ENCODE measurements at places on chromosomes 1 and 21. TPM values are rescaled to one million over a fixed set of nuclear protein-coding genes. Genes with fewer than 3 reads are reported as not detected.

The UTS2 gene
- total RNA-seq, result not detected

The CCDC27 gene
- not detected for total RNA-seq

The HSD3B2 gene
- total RNA-seq, result not detected

The AQP10 gene
- total RNA-seq, result not detected

The ZNF326 gene
- 27.3 TPM for total RNA-seq

- H3K4me3 ChIP-seq, result no peak overlapping the region
- H3K4me1 ChIP-seq, result peaks cover 1% of the 10 kb centered on the region
- no peaks in the 10 kb centered on the region for H3K36me3 ChIP-seq
These were observed 112.2 kb upstream of the GJB5 start for GRCh38 chr1:34642679-34643078.

DNA sequence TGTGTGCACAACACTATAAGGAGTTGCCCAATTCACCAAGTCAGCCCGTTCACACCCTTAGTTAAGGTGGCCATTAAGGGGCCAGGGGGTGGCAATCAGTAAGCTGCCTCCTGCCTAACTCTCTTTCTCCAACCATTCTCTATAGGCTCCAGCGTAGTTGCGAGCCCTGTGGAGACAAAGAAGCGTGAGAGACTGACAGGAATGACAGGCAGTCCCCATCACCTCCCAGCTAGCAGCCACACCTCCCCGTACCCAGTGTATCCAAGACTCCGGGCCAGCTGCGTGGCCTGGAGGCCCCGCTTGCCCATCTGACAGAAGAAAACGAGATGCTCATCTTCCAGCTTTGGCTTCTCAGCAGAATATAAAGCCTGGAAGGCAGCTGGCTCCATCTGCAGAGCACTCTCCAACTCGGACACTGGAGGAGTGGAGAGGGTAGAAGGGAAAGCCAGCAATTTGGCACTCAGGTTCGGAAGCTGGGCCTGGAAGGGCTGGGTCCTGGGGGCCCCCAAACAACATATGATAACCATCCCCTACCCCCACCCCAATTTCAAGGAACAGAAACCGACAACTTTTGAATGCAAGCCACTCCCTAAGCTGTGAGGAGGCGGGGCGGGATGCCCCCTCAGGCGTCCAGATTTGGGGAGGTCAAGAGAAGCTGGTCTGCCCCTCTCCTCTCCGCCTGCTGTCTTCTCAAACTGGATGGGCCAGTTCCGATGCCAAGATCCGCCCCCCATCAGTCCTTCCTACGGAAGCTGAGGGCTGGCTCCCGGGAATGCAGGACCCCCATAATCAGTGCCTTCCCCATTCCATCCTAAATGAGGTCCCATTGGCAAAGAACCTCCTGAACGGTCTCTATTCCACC, 872 bp downstream of the TSTD1 start:
- no peaks in the 10 kb centered on the region for H3K27me3 ChIP-seq
- H3K4me3 ChIP-seq, result peak overlapping the region; percentile 89
- DNase-seq, result no peak
- H3K4me1 ChIP-seq, result peaks cover 67% of the 10 kb centered on the region

DNA sequence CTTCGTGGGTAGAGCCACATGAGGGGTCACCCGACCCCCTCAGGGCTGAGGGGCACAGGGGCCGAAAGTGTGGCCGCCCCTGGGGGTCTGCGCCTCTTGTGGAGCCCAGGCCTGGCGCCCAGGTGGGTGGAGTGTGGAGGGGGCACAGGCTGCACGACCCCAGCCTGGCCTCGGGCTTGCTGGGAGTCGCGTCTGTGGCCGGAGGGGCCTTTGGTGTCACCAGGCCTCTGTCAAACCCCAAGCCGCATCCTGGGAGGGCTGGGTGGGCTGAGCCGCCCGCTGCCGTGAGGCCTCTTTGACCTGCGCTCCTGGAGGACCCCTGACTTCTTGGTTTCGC, 60.7 kb downstream of the FAAP20 start:
- H3K27me3 ChIP-seq, result no peaks in the 10 kb centered on the region
- peak overlapping the region; percentile 82 for H3K4me3 ChIP-seq
- peak overlapping the region; percentile 83 for H3K27ac ChIP-seq
- DNase-seq, result no peak

GRCh38 chr1:228394571-228395394, 11.9 kb downstream of the TRIM11 start:
- H3K36me3 ChIP-seq, result peaks cover 1% of the 10 kb centered on the region
- H3K27ac ChIP-seq, result no peak overlapping the region
- H3K27me3 ChIP-seq, result no peaks in the 10 kb centered on the region
- no peak for DNase-seq

DNA sequence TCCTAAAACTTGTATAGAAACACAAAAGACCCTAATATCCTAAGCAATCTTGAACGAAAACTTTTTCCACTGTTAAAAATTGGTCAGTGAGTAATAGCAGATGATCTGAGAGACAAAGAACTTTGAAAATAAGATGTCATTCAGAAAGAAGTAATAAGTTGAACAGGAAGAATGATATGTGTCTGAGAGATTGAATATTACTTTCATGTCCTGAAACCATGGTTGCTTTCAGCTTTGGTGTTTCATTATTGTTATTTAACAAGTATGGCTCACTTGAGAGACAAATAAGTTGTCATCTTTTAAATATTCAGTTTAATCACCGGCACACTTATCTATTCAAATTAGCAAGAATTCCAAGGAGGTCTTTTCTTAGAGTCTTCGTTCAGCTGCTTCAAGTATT, 11.4 kb downstream of the PRKACB start:
- H3K36me3 ChIP-seq, result peaks cover 32% of the 10 kb centered on the region
- no peak overlapping the region for H3K27ac ChIP-seq
- H3K27me3 ChIP-seq, result no peaks in the 10 kb centered on the region

DNA sequence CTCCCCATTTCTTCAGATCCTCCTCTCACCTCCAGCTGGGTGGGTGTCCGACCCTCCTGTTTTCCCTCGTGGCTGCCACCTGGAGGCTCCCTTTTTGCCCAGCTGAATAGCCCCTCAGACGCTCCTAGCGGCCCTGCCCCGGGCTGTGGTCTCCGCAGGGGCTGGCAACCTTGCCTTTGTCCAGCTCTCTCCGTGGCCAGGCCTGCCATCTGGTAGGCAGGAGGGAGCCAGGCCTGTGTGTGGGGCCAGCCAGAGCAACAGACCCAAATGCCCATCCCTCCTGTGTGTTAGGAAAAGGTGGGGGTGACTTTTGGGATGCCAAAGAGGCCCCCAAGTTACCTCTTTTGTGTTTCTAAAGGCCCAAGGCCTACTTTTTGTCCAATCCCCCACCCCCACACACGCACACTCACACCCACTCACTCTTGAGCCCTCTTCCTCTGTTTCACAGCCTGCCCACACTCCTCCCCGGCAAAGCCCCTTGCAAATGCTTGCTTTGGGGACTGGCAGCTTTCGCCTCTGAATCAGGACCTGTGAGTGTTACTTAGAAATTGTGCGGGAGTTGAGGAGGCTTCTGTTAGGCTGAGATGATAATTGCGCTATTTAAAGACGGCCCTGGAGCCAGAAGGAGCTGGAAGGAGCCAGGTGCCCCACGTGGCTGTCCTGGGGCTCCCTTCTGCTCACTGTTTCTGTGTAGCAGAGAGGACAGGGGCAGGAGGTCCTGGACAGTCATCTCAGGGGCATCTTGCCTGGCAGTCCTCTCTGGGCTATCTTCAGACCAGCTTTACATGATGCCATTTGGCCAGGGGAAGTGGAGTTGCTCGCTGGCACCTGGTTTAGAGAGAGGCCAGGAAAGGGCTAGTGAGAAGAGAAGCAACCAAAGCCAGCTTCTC, 9.1 kb downstream of the PPFIA4 start:
- peaks cover 8% of the 10 kb centered on the region for H3K4me1 ChIP-seq
- H3K27me3 ChIP-seq, result peaks cover 4% of the 10 kb centered on the region
- no peaks in the 10 kb centered on the region for H3K36me3 ChIP-seq
- DNase-seq, result no peak
